Renal cortical epithelial cell (primary cell): ENCODE measurements at places on chromosomes 2 and 18.

GRCh38 chr2:98931596-98931995 is 4.4 kb downstream of the CRACDL start:
- DNase-seq, result no peak

DNA sequence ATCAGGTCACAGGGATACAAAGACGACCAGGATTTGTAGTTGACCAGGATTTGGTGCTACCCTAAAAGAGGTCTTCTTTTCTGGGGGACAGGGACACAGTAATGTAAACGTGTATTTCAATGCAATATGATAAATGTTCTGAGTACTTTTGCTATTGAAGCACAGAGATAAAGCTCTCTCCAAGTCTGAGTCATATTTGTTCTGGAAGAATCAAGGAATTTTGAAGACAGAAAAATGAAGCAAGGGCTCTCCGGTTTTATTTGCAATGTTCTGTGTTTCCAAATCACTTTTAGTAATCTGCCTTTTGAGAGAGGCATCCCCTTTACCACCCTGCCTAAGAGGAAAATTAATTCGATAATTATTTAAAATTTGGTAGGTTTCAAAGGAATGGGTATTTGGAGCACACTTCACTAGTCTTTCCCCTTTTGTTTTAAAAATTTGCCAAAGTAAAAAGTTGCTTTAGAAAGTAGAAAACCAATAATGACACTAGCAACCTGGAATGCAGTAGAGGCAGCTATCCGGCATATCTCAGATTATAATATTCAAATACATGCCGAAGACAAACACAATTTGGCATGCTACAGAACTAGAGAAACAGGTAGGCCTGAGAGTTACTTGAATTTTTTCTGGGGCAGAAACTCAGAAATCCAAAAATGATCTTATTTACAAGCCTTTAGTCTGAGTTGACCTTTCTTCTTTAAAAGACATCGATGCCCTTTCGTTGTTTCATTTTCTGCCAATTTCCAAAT is 82.7 kb downstream of the MREG start:
- DNase-seq, result no peak

- DNase-seq, result no peak
These were observed 248.5 kb downstream of the HAUS1 start for GRCh38 chr18:46352520-46353250.

GRCh38 chr18:54714851-54715250 is 113.4 kb upstream of the RAB27B start:
- DNase-seq, result no peak

DNA sequence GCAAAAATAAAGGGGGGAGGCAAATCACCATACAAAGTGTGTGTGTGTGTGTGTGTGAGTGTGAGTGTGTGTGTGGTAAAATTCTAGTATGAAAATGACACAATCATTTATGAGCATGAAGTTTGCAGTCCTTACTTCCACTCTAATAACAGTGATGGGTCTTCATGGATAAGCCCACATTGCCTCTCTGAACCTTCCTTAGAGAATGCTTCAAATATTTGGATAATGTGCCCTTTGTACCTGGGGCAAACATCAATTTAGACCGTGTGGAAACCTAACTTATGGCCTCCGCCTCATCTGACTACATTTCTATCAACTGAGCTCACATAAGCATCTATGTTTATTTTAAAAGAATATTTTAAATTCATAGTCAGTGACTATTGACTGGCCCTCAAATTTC is 3.7 kb downstream of the SCN9A start:
- DNase-seq, result no peak

DNA sequence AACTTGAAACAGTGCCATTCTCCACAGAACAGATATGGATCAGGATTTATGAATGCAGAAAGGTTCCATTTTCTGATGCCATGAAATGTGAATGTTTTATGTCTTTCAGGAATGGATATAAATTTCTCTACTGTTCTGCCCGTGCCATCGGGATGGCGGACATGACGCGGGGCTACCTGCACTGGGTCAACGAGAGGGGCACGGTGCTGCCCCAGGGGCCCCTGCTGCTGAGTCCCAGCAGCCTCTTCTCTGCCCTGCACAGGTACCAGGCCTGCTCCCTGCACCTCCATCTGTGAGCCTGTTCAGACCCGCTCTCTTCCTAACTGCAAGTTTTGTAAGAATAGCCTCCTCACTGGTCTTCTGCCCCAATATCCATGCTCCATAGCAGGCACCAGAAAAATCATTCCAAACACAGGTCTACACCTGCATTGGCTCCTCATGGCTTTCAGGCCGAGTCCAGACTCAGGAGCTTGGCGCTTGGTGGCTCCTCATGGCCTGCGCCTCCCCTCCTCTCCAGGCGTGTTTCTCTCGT is 68.6 kb downstream of the LPIN1 start:
- DNase-seq, result no peak

- DNase-seq, result no peak
These were observed 81.7 kb downstream of the EPC2 start for GRCh38 chr2:148726228-148726627.

- DNase-seq, result no peak
These were observed 64.3 kb upstream of the ID2 start for GRCh38 chr2:8617590-8617989.
